ENCODE measurements at places on chromosomes 6 and 20. TPM values are rescaled to one million over a fixed set of nuclear protein-coding genes. Genes with fewer than 3 reads are reported as not detected.

DNA sequence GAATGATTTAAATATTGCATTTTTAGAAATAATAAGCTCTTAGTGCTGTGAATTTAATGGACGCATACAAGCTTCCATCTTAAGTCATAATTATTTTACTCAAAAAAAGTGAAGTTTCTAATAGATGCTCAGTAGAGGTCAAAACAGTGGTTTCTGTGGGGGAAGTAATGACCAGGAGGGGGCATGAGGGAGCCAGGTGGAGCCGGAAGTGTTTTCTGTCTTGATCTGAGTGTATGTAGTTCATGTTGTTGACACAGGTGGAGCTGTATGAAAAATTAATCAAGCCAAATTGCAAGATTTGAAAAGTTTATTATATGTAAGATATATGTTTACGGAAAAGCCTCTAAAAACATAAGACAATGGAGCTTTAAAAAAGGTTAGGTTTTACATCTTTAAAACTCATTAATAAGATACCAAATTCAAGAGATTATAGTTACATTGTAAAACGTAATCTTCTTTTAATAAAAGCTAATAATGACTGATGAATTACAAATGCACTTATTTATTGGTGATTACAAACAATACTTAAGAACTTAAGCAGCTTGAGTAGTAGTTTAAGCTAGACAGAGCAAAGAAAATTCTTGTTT is 68.0 kb downstream of the PLAGL1 start:
- DNase-seq, result peak; percentile 30

Gene NRSN1
- total RNA-seq, result 0.05 TPM

GRCh38 chr6:132919045-132919860 is 104.9 kb downstream of the RPS12 start:
- DNase-seq, result no peak

Gene ERVFRD-1
- total RNA-seq, result 0.14 TPM

Gene NEU1
- total RNA-seq, result 20.8 TPM
